ENCODE measurements at places on chromosomes 7 and 10.
A peak's percentile ranks its signal among the peaks of the same experiment; 100 is the strongest.

GRCh38 chr10:16756561-16757221 lies 60.5 kb downstream of the RSU1 start:
- no peak for DNase-seq

- DNase-seq, result no peak
Observed at GRCh38 chr10:26481914-26482550, 43.9 kb downstream of the APBB1IP start.

DNA sequence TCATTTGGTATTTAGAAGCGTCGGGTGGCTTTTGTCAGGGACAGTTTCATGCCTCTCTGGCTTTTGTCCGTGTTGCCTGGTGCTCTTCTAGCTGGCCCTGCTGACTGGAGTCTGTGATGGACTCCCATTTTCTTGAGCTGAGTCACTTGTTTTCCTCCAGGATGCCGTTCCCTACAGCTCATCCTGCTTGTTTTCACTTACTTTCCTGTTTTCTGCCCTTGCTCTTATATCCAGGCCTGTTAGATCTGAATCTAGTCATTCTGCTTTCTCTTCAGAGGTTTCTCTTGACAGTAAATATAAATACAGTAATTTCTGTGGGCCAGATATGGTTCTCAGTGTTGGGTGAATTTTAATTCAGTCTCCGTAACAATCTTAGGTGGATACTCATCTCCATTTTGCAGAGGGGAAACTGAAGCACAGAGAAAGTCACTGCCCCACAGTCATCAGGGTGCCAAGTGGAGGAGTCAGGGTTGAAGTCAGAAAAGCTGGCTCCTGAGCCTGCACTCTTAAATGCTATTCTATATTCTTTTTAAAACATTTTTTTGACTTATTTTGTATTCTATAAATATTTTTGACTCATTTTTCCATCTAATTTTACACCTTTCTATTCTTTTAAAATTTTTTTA lies 85.4 kb downstream of the CCNY start:
- no peak for DNase-seq

DNA sequence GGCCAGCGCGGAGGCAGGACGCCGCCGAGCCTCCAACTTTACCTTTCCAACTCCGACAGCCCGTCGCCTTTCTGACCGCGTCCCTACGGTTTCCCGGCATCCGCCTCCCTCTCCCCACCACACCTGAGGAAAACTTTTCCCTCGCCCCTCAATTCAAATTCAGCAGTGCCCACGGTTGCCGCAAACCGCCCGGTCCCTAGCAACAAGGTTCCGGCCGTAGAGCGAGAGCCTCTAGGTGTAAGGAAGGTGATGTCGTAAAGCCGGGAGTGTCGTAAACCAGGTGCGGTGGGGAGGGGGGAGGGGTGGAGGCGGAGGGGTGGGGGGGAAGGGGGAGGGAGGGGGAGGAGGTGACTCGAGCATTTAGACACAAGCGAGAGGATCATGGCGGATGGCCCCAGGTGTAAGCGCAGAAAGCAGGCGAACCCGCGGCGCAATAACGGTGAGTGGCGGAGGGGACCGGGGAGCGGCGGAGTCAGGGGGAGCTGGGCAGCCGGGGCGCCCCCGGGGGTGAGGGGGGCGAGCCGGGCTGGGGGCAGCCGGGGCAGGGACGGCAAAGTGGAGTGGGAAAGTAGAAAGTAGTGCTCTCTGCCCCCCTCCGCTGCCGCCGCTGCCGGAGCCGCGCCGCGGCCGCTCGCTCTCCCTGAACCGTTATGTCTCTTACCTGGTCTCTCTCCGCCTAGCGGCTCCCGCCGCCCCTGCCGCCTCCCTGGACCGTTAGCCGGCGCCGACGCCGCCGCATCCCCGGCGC lies at the start of gene ZEB1:
ZEB1 (plus strand) TSS at position 363 of the 748 bp plus-strand sequence; CDS start at position 382, 19 bp downstream.
- peak; percentile 69 for DNase-seq

DNA sequence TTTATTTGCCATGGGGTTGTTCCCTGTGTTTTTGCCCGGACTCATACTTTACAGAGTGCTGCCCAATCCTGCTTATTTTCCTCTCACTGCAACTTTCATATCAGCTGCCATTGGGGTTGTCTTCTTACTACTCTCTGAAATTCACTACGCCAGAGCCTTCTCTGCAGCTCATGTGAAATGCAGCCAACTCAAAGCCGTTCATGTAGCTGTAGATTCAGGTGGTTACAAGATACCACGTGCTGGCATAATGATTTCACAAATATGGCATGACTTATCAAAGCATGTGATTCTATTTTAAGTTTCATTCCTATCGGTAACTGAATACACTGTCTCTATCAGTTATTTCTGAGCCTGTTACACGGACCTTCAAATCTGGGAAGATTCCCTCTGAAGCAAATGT lies 130.3 kb upstream of the WNT16 start:
- DNase-seq, result no peak

DNA sequence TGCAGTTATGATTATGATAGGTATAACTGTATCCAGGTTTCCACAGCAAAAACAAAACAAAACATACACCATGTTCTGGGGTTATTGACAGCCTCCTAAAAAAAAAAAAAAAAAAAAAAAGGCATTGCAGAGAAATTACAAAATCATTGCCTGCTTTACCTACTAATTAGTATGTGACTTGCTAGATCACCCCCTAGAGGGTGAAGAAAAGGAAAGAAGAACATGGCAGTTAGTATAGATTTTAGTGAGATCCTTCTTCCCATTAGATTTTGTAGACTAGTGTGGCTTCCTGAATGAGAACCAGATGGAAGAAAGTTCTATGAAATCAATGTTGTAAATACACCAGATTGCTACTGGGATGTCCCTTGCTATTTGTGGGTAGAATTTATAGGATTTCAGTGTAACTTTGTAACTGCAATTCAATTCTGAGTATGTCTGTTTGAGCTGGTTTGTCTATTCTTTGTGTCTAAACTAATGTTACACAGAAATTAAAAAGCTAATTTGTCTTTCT lies 24.0 kb upstream of the AGBL3 start:
- DNase-seq, result no peak

GRCh38 chr7:82675396-82675795 lies 231.8 kb upstream of the CACNA2D1 start:
- DNase-seq, result no peak

- DNase-seq, result no peak
Observed at GRCh38 chr10:31942892-31943291, 14.3 kb upstream of the ARHGAP12 start.

DNA sequence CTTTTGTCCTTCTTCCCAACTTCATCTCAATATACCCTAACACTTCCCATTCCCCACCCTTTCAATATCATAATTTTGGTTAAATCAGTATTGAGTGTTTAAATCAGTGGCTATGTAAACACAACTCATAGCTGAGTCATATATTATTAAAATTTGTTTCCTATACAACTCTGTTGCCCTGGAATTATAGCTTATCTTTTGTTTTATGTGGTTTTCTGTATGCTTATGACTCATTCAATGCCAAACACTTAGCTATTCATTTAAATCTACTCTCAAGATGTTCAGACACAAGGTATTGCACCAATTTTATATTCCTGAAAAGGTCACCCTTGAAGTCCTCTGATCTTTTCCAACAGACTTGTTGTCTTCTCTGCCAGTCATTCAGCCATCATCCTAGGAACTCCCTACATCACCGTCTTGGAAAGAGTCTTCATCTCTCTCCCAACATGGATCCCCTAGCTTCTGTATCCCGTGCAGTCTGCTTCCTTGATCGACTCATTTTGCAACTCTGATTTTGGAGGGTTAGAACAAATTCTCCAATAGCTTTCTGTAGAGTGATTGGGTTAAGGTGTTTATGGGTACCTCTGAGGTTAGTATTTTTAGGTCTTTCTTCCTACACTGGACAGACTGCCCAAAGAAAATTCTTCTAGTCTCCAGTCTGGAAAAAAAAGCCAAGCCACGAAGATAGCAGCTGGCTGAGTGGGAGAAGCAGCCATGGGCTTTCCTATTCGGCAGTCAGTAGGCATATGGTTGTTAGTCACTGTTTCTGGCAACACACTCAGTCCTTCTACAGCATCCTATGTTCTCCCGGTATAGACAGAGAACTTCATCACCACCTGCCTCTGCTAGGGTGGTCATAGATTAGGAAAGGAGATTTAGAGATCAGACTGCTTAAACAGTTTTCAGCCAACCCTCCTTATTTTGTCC lies 102.1 kb downstream of the CRPPA start:
- DNase-seq, result no peak

DNA sequence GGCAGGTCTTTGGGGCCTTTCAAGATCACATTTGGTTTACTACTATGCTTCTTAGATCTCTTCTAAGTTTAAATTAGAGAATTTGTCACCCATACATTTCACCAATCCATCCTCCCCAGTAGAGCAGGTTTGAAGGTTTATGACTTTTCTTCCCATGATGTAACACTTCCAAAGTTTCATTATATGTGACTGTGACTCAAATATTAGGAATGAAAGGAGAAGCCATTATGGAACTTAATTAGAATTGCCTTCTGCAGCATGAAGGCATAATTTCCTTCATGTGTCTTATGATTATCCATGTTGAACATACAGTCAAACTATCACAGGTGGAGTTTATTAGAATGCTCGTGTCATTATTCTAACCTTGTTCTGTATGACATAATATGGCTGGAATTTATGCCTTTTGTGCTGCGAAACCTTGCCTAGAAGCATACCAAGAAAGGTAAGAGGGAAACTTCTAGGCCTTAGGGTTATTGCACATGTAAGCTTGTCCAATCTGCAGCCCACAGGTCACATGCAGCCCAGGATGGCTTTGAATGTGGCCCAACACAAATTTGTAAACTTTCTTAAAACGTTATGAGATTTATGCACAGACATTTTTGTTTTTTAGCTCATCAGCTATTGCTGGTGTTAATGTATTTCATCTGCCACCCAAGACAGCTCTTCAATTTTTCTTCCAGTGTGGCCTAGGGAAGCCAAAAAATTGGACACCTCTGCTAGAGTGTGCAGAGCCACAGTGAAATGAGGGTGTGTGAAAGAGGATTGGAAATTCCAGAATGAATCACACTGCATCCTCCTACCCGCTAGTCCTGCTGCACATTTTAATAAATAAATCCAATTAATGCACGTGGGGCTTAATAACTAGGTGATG lies 133.6 kb downstream of the TMEM26 start:
- DNase-seq, result no peak

- DNase-seq, result no peak
Observed at GRCh38 chr7:103343758-103344452, 662 bp downstream of the DNAJC2 start.

GRCh38 chr7:602341-603141 lies 82.9 kb upstream of the PDGFA start:
- no peak for DNase-seq

DNA sequence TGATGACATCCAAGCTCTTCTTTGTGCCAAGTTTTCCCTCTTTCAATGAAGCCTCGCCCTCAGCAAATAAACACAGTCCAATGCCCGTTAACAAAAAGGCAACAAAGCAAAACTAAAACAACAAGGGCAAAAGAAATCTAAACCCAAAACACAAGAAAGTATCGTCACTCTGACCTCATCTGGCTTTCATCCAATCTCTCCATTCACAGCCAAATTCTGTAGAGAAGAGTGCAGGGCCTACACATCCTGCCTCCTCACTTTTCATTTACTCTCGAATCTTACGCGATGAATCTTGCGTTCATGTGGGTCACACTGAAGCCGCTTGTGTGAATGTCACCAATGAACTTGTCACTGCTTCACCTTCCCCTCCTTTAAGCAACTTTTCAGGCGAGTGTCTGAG lies 15.9 kb upstream of the AKR1E2 start:
- DNase-seq, result no peak

DNA sequence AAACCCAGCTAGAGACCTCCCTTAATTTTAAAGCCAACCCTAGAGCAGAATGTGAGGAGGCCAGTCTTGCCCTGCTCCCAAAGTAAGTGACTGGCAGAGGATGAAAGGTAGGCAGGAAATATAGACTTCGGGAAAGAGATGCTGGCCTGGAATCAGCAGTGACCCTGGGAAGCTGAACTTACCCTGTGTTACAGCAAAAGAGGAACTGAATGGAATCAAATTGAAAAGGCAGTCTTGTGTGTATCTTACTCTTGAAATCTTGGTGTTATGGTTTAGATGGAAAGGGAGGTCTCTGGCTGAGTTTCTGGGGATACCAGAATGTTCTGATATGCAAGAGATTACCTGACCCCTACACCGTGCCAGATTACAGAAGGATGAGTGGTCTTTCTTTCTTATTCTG lies 7.9 kb upstream of the CFAP43 start:
- no peak for DNase-seq

- DNase-seq, result no peak
Observed at GRCh38 chr10:70688828-70689227, 16.5 kb downstream of the ADAMTS14 start.

- DNase-seq, result no peak
Observed at GRCh38 chr7:122055073-122055472, 89.0 kb downstream of the AASS start.

- DNase-seq, result no peak
Observed at GRCh38 chr7:84939888-84940287, 247.0 kb downstream of the SEMA3D start.

- DNase-seq, result no peak
Observed at GRCh38 chr10:31656851-31657433, 271.7 kb downstream of the ARHGAP12 start.

GRCh38 chr10:58266003-58266825 lies 1.5 kb downstream of the IPMK start:
- no peak for DNase-seq

- no peak for DNase-seq
Observed at GRCh38 chr7:68122801-68123200, 1126.2 kb downstream of the TYW1 start.

- no peak for DNase-seq
Observed at GRCh38 chr7:38375453-38375852, 102.0 kb upstream of the TARP start.

GRCh38 chr10:48291190-48291589 lies 15.3 kb upstream of the MAPK8 start:
- no peak for DNase-seq

GRCh38 chr7:54711900-54712595 lies 47.0 kb downstream of the SEC61G start:
- no peak for DNase-seq

DNA sequence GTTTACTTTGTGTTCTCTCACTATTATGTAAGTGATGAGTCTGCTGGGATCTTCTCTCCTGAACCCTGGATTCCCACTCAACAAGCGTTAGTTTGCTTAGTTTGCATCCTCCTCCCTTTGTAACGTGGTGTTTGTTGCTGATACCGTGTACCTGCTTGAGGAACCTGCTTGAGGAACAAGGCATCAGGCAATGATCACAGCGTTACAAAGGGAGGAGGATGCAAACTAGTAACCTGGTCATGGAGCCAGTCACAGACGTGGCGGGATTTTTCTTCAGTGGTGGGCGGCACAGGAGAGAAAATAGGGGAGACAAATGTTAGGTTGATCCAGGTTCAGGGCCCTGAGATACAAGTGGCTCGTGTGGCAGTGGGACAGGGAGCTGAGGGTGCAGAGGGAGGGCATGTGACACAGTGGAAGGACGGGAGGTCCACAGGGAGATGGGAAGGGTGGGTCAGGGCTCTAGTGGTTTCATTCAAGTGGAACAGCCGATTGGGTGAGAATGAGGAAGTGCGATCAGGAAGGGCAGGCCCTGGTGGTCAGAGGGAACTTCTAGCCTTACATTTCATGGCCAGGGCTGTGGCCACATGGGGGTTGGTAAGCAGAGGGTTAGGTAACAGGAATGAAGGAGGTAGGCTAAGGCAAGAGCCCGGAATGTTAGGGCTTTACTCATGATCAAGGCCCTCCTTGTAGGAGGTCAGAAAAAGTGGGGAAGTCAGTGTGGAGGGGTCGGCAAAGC lies 38.0 kb downstream of the SNX10 start:
- DNase-seq, result no peak

GRCh38 chr10:117550076-117550475 lies 7.5 kb downstream of the EMX2 start:
- DNase-seq, result no peak
